ENCODE measurements at places on chromosomes 7 and 10.

DNA sequence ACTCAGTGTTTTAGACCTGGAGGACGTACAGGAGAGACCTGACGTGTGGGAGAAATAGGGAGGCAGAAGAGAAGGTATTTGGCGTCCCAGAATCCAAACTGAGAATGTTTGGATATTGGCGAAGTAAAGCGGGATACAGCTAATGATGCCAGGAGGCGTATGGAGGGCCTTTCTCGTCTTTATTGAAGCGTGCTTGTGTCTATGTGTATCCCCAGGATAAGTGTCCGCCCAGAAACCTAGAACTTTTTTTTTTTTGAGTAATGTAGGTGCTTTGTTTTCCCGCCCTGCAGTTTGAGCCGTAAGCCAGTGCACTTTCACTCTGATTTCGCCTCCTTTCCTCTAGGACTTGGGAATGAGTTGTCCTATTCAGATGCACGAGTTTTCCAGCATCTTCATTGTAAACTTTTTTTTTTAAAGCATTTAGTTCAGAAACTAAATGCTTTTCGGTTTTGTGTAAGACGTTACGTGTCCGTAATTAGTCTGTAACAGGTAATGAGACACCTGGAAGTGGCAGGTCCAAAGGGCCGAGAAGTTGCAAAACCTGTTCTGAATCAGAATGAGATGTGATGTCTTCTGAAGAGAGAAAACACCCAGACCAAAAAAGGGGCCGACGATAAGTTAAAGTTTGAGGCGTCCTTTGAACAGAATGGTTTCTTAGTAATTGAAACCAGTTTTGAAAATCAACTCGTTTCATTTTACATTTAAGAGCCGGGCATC, 746 bp downstream of the ARL5B start:
- DNase-seq = no peak

GRCh38 chr7:157006205-157006747, 4.2 kb downstream of the MNX1 start:
- no peak for DNase-seq

DNA sequence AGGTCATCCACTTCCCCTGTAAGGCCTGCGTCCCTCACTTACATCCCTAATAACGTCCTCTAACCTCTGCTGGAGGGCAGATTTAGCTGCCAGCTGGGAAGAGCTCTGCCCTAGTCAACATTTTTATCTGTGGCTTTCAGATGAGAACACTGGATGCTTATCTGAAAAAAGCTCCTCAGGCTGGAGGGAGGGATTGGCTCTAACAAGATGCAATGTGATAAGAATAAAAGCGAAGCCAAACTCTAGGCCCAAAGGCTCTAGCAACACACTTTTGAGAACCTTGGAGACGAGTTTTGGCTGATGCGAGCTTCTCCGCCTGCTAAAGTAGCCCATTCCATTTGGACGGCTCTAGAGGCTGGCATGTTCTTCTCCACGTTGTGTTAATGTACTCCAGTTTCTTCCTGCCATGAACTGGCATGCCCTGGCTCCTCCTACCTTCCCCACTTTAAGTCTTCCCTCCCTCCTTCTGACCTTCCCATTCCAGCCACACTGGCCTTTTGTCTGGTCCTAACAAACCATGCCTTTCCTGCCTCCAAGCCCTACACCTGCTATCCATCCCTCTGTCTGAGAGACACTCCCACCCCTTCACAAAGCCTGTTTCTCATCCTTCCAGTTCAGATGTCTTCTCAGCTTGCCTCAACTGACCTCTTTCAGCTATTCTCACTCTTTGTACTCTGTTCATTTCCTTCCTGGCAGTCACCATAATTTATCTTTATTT, 62.5 kb upstream of the ATRNL1 start:
- no peak for DNase-seq

- DNase-seq = no peak
These were observed 36.3 kb downstream of the SLC25A13 start for GRCh38 chr7:96285579-96285978.

Data from activated T-cell treated with anti-CD3 and anti-CD28 coated beads for 48 hours (primary cell).